CMK (cell line): ENCODE measurements at places on chromosomes 3 and 15.

GRCh38 chr3:162134571-162134970, 638.0 kb downstream of the OTOL1 start:
- peak; percentile 59 for DNase-seq

DNA sequence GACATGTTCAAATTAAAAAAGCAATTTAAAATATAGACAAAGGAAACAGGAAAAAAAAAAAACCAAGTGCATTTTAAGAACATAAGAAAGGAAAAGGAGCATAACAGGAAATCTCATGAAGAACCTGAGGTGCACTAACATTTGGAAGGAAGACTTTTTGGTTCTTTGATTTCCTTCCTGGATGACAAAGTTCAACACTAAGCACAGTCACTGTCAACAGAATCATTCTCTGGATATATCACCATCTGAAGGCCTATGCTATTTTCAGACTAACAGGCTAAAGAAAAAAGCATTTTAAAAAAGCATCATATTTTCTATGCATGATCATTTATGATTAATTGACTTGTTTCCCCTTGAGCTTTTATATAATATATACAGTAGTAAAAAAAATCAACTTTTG, 349.6 kb downstream of the PLCL2 start:
- DNase-seq = no peak

DNA sequence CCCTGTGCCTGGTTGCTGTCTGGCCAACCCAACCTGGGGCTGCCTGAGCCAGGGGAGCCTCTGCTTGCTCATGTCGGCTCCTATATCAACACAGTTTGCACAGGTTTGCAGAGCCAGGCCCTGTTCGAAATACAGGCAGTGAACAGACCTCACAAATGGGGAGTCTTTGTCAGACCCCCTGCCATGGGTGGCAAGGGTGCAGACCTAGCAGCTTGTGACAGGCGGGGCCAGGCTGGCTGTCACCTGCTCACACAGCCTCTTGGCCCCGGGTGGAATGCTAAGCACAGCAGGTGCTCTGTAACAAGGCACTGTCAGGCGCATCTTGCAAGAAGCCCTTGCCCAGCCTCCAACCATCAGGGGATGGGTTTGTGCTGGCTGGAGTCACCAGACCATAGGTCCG, 47.3 kb downstream of the BDH1 start:
- DNase-seq = no peak

DNA sequence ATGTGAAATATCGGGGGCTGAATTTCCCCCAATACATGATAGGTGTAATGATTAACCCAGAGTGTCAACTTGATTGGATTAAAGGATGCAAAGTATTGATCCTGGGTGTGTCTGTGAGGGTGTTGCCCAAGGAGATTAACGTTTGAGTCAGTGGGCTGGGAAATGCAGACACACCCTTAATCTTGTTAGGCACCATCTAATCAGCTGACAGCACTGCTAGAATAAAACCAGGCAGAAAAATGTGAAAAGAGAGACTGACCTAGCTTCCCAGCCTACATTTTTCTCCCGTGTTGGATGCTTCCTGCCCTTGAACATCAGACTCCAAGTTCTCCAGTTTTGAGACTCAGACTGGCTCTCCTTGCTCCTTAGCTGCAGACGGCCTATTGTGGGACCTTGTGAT, 247.8 kb downstream of the OTOL1 start:
- DNase-seq = no peak

GRCh38 chr15:73687351-73687750, 3.2 kb downstream of the CD276 start:
- no peak for DNase-seq

DNA sequence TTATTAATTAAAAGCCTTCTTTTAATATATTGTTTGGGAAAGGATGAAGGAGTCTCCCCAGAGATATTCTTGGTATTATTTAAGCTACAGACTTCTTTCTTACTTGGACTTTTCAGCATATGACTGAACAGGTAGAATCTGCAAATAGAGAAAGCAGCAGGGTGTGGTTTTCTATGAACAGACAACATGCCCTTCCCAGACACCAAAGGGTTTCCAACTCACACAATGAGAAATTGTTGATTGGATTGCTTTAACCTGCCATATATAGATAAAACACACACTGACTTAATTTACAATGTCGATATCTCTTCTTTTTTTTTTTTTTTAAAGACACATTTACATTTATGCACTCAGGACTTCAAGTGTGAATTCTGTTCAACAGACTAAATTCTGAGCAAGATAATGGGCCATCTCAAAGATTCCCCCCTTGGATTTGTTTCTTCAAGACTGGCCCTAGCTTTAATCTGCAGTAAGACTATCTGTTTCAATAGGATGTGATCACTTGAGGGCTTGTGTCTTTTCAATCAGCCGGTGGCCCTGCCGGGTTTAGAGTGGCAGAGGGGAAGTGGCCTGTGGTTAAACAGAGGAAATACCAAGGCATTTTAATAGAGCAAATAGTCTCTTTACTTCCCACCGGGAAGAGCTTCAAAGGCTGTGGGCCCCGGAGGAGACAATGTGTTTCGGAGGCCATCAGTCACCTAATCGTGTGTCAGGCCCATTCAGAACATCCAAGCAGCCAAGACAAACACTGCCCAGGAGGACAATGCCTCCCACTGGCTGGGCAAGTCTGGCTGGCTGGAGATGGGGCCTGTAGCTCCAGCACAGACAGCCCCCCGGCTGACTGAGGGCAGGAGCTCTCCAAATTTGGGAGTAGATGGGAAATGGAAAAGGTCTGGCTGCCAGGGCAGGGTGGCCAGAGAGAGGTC, 6.1 kb downstream of the IL17RD start:
- no peak for DNase-seq

GRCh38 chr3:113771993-113772392, 25.2 kb downstream of the ATP6V1A start:
- no peak for DNase-seq

DNA sequence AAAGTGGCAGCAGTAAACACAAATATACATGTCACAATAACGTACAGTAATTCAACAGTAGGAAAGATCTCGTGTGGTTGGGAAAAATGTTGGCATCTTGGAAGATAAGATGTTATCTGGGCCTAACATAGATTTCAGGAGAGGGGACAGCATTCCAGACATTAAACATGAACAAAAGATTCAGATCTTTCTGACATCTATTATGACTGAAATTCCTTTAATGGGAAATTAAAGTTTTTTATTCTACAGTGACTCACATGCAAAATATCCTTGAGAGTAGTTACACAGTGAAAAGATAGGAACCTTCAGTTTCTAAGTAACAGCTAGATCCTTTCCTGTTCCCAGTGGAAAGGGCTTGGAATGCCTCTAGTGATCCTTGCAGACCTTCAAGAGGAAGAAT, 9.2 kb downstream of the NDUFB5 start:
- DNase-seq = no peak

GRCh38 chr3:76724706-76725105, 315.2 kb upstream of the ROBO2 start:
- no peak for DNase-seq

DNA sequence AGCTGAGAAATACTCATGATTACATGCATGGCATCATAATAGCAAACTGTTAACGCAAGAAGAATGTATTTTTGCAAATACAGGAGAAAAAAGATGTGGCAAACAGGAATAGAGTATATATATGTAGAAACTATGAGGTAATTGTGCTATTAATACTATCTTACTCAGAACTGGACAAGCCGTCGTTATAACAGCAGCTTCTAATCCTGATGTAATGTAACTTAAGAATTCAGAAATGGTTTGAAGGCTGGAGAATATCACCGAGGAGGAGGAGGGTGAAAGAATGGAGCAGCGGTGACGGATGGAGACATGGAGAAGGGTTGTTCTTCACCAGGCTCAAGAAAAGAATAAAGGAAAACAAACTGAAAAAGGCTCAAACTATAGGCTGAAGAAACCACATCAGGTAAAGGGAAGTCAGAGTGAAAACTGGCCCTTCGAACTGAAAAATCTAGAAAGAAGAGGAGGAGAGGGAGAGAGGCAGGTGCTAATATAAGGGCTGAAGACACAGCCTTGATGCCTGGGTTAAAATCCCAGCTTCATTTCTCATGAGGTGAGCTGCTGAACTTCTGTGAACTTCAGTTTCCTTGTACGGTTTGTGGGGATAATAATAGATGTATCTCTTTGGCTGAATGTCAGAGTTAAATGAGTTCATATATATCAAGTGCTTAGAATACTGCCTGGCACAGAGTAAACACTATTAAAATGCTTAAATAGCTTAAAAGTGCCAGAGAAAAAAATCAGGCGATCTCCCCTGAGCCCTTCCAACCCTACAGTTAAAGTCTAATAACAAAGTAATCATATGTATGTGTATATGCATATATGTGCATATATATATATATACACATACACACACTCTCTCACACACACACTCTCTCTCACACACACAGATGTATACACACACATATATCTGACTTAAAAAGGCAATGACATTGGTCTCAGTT, 43.9 kb downstream of the GOLIM4 start:
- DNase-seq = no peak

DNA sequence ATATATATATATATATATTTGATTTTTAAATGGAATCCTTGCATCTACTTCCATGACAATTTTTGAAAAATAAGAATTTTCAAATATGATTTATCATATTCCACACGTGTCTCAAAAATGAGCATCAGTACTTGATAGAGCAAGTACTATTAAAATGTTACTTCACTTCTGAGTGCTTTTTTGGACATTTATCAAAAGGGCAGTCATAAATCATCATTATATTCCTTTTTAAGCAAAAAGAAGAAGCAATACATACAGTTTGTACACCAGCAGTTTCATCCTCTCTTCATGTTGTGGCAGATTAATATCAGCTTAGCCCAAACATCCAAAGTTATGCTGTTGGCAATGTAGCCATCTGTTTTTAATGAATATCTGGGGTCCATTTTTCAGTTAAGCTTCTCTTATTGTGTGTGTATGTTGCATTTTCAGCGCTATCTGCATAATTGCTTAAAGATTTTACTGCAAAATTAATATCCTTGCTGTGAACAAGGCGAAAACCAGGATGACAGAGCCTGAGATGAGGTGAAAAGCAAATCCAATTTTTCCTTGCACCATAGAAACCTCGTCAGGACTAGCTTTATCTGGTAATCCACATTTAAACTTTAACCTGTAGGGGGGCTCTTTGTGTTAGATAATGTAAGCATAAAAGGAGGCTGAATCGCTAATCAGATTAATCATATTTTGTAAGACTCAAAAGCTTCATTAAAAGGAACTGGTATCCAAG, 604.9 kb upstream of the AGTR1 start:
- no peak for DNase-seq

DNA sequence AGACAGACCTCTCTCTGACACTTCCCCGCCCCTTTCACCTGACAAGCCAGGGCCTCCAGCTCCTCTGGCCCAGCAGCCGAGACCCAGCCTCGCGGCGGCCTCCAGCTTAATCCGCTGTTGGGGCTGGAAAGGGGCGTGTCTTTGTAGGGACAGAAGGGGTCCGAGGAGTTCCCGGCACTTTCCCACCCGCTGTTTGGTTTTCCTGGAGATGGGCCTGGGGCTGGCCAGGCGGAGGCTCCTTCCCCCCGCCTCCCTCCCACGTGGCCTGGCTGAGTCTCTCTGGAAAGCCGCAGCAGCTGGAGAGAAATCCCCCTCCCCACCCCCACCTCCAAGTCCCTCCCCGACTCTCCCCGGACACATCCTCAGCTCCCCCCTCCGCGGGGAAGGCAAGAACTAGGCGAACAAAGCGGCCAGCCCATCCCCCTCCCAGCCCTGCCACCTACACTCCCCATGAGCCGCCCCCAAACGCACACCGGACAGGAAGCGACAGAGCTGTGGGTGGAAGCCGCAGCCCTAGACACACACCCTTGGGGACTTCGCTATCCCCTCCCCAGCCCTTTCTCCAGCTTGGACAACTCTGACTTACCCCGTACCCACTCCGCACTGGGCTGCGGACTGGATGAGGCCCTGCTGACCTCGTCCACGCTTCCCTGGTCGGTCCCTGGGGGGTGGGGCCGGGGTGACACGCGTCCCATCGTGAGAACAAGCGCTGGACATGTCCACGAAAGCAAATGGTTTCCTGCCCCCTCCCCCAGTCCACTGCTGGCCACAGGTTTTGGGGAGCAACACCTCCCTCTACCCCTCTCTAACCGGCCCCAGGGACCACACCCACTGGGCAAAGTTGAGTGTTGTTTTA, 1.2 kb downstream of the IGDCC4 start:
- DNase-seq = peak; percentile 42

DNA sequence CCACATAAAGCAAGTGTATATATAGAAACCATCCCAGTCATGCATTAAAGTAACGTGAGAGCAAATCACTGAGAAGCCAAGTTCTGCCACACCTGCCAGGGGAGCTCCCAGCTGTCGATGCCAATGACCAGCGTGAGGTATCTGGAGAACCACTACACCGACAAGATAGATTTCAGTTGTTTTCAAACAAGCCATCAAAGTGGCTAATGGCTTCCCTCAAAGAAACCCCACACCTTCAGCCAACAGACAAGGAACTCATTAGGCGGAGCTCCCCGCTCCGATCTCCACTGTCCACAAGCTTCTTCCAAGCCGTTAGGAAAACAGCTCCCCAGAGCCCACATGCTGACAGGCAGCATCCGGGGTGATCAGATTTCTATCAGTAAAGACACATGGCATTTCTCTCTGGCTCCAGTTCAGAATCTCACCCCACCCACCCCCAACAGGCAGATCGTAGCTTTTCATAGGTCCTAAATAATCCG, 54.2 kb upstream of the SPATA12 start:
- no peak for DNase-seq
